Caco-2 (cell line): ENCODE measurements at places on chromosomes 6 and 20.
A peak's percentile ranks its signal among the peaks of the same experiment; 100 is the strongest.

GRCh38 chr20:37346535-37347346 lies 801 bp downstream of the SRC start:
- peak; percentile 44 for DNase-seq

DNA sequence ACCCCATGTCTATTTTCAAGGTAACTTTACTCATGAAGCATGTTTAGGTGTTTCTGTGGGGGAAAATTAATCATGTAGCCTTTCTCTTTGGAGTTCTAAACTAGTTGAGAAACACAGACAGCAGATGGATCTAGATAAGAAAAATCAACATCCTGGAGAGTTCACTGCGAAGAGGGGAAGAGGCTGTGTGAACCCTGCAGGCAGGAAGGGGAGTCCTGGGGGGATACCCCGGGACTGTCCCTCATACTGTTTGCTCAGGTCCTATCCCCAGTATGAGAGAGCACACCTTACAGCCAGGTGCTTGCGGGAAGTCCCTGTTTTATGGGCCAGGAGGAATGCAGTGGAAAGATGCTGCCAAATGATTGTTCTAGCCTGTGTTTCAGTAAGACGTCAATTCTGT lies 32.7 kb downstream of the CHMP4B start:
- no peak for DNase-seq

DNA sequence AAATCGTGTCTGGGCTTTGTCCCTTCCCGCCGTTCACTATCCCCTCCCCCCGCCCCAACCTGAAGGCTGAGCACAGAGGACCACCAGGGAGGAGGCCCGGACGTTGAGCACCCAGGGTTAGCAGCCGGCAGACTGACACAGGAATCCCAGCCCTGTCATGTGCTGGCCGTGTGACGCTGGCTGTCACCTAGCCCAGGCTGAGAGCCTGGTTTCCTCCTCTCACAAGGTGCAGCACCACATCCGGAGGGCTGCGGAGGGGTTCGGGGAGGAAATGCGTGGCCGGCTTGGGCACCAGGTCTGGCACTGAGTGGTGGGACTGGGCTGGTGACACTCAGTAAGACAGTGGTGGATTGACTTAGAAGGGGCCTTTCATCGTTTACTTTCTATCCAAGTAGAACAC lies 4.6 kb upstream of the LSM14B start:
- DNase-seq, result no peak

DNA sequence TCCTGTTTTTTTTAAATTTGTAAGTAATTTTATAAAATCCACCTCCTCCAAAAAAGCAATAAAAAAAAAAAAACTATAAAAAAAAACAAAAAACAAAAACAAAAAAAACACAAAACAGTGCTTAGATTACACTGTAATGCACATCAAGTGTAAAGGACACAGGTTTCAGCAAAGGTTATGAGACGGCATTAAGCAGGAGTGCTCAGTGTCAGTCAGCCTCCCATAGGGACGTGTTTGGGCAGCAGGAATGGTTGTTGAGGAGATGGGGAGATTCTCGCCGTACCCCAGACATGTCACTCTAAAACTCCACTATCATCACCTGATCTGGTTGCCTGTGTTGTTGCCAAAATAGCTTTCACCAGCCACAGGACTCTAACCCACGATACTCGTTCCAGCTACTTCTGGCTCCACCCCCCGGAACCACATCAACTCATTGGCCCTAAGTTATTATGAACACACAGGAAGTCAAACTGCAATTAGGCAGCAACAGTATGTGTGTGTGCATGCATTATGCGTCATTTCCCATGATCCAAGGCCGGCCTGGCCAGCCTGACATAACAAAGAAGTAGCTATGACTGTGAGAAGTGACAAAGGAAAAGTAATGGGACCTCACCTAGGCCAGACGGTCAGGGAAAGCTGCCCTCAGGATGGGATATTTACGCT lies 28.7 kb downstream of the ECT2L start:
- no peak for DNase-seq

DNA sequence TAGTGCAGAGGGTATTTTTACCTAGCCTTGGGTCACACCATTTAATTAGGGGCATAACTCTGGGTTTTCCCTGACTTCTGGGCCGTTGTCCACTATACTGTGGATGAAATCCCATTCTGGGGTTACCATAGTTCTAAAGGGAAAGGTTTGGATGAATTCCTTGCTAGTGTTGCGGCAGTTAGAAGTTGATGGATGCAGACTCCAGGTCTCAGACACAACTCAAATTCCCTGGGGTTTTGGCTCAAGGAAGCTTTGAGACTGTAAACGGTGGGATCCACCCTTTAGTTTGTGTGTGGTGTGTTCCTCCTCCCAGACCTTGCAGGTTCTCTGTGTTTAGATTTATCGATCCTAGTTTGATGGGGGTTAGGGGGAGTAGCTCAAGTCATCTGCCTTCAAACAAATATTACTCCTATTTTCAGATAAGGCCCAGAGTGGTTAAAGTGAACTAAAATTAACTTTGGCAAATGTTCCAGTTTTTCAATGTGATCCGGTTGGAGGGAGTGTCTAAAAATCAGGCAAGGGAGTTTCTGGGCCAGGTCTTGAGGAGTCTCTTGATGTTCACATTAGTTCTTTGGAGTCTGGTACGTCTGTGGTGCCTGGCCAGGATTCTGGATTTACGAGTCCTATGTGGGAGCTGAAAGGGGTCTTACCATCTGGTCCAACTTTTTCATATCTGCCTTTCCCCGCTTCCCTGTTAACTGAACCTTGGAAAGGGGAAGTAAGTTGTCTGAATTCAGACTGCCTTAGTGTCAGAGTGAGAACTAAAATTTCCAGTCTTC lies 1.5 kb downstream of the RALY start:
- DNase-seq, result no peak

DNA sequence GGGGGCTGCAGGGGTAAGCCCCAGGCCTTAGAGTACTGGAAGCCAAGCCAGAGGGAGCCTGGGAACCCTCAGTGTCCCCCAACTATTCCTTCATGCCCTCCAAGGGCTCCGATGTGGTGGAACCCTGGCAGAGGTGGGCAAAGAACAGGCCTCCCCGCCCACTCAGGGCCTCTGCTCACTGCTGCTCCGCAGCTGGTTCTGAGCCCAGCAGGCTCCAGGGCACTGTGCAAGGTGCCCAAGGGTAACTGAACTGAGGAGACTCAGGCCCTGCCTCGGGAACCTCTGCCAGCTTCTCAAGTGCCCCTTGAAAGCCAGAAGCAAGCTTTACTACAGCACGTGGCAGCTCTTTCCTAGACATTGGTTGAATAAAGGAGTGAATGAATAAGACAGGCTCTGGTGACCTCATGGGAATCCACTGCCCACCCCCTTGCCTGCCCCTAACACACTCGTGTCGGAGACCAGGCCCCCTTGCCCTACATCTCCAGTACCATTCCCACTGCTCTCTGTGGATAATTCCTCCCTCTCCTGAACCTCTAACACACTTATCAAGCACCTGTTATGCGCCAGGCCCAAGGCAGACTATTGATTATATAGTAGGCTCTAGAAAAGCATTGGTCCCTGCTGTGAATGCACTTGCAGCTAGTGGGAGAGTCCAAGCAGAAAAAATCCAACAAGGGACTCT lies 55.0 kb downstream of the TOX2 start:
- DNase-seq, result no peak

DNA sequence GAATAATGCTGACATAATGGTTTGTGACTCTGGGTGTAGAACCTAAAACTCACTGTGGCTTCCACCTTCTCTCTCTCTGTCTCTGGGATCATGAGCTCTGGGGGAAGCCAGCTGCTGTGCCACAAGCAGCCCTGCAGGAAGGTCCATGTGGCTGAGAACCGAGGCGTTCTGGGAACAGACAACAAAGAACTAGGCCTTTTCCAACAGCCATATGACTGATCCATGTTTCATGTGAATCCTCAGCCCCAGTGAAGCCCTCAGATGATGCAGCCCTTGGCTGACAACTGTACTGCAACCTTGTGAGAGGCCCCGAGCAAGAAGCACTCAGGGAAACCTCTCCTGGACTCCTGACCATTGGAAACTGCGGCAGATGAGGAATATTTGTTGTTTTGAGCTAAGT lies 56.6 kb downstream of the HLA-G start:
- no peak for DNase-seq

DNA sequence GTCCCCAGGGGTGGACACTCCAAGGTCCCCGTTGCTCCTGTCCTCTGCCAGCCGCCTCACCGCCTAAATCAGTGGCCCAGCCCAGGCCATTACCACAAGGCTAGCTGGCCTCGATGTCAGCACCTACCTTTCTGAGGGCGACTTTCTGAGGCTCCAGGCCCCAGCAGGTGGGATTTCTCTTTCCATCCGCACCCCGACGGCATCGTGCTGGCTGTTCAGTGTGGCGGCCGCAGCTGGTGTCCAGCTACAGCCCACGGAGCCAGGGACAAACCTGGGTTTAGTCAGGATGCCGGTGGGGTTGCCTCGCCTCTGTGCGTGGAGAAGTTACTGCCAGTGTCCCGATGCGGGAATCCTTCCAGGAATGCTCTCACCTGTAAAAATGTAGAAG lies 60.8 kb downstream of the ERMARD start:
- DNase-seq, result no peak

DNA sequence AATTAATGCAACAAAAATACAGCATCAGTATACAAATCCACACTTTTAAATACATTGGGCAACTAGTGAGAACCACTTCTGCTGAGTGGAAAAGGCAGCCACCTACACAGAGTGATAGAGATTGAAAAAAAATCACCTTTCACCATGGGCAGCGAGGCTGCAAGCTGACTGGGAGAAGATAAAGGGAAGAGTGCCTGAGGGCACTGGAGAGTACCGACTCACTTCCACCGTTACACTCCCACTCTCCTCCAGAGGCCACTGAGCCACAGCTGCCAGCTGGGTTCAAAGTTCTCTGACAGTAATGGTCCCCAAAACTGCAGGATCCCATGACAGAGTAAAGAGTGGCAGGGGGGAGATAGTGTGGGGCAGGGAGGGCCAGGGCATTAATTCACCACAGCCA lies 24.1 kb downstream of the PXT1 start:
- DNase-seq, result no peak

- no peak for DNase-seq
These were observed 468.0 kb downstream of the UTRN start for GRCh38 chr6:144753023-144753705.

DNA sequence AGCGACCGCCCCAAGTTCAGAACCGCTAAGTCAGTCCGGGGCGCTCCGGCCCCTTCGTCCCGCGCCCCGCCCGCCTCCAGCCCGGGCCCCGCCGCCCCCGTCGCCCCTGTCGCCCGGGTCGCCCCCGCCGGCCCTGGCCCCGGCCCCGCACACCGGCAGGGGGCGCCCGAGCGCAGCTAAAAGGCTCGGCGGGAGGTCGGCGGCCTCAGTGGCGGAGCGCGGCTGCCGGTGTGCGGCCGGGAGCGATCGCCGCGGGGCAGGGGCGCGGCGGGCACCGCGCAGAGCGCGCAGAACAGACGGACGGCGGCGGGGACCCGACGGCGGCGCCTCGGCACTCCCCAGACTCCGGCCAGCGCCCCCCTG lies at the start of gene FNDC1:
Gene FNDC1 (plus strand): TSS at position 208 of the 363 bp plus-strand sequence. CDS start 197 bp downstream, outside the sequence.
- DNase-seq, result no peak

- no peak for DNase-seq
These were observed 485 bp upstream of the RTF2 start for GRCh38 chr20:56467968-56468315.

- DNase-seq, result no peak
These were observed 62.1 kb upstream of the RIPOR2 start for GRCh38 chr6:24997905-24998304.

- no peak for DNase-seq
These were observed 680.7 kb upstream of the SLC35B3 start for GRCh38 chr6:9116026-9116425.

- no peak for DNase-seq
These were observed 34.2 kb downstream of the MYLIP start for GRCh38 chr6:16163066-16163465.

- DNase-seq, result no peak
These were observed 9.1 kb upstream of the ANKRD60 start for GRCh38 chr20:58237318-58238132.

DNA sequence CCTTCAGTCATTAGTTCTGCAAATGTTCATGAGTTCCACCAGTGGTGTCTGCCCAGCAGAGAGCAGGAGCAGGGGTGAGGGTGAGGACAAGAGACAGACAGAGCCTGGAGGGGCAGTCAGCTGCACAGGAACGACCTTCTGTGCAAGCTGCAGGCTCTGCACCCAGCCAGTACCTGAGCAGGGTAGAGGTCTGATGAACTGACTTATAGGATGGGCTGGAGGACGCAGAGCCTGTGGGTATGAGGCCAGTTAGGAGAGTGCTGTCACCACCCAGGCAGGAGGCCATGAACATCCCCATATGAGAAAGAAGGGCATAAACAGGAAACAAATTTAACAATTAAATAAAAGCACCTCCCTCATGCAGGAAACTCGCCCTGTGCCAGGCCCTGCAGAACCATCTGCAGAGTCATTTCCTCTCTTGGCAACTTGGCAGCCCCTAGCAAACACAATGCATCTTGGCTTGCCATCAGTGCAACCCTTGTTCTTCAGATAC lies 17.9 kb downstream of the C6orf15 start:
- no peak for DNase-seq

- peak; percentile 72 for DNase-seq
These were observed 45.9 kb upstream of the RALY start for GRCh38 chr20:33947709-33948295.

DNA sequence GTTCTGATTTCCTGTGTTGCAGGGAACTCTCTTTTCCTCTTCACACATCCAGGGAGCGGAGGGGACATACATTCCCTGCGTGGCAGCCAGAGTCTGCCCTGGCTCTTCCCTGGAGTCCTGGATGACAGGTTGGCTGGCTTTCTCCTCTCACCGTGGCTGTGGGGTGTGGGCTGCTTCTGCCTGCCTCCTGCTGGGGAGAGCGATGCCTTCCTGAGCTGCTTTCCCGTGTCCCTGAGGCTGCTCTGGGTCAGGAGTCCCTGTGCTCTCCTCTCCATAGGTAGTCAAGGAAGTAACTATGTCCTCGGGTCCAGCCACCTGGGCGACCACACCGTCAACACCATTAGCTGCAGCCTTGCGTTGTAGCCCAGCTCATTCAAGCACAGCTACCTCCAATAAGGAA lies 451.7 kb downstream of the QKI start:
- peak; percentile 2 for DNase-seq

GRCh38 chr6:44076356-44077213 lies 50.7 kb downstream of the MRPL14 start:
- DNase-seq, result no peak

DNA sequence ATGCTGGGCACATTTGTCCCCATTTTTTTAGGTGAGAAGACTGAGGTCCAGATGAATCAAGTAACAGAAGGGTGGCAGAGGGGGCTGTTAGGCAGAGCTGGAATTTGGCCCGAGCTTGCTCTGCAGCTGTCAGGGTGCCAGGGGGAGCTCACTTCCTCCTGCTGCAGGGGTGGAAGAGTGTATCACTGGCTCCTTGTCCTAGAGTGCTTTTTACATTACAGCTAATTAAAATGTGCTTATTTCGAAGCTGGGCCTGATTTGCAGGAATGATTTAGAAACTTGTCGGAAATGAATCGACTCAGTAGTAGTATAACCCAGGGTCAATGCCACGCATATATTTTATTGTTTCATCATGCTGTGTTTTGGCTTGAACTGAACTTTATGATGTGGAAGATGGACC lies 11.1 kb downstream of the TOX2 start:
- no peak for DNase-seq

DNA sequence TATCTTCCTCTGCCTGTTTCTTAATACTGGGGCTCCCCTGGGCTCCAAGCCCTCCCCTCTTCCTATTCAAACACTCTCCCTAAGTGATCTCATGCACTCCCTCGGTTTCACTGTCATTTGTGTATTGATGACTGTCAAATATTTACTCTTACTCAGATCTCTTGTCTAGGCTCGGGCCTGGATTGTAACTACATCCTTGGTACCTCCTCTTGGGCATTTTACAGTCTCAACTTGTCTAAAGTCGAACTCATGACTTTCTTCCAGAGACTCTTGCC lies 189.4 kb upstream of the PRDM1 start:
- DNase-seq, result no peak
